ENCODE measurements at places on chromosomes 16 and 17.
A peak's percentile ranks its signal among the peaks of the same experiment; 100 is the strongest.

- no peak for DNase-seq
Measured at GRCh38 chr16:57593021-57593420, 35.4 kb upstream of the ADGRG1 start.

GRCh38 chr17:38729886-38730525 lies at the start of gene CISD3:
Gene CISD3, plus strand, starts transcription at chr17:38730341. Its CDS starts 18 bp downstream, at chr17:38730359.
- peak; percentile 80 for DNase-seq

GRCh38 chr17:77442976-77443747 lies 302.4 kb downstream of the SEC14L1 start:
- no peak for DNase-seq

GRCh38 chr17:49090878-49091594 lies 41.5 kb upstream of the B4GALNT2 start:
- peak; percentile 54 for DNase-seq

DNA sequence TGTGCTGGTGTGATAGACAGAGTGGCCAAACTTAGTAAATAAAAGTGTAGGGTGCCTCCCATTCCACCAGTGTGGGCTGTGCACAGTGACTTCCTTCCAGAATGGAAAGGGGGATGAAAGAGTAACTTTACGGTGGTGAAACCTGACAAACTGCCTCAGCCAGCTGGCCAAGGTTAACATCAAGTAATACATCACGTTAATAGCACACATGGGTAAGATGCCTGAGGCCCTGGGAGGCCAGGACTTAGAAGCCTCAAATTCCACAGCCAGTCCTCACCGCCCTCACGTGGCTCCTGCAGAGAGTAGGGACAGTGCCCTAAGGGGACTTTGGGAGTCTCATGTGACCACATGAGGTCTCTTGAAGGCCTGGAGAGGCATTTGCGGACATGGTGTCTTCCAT lies 14.1 kb downstream of the RMI2 start:
- DNase-seq, result no peak

DNA sequence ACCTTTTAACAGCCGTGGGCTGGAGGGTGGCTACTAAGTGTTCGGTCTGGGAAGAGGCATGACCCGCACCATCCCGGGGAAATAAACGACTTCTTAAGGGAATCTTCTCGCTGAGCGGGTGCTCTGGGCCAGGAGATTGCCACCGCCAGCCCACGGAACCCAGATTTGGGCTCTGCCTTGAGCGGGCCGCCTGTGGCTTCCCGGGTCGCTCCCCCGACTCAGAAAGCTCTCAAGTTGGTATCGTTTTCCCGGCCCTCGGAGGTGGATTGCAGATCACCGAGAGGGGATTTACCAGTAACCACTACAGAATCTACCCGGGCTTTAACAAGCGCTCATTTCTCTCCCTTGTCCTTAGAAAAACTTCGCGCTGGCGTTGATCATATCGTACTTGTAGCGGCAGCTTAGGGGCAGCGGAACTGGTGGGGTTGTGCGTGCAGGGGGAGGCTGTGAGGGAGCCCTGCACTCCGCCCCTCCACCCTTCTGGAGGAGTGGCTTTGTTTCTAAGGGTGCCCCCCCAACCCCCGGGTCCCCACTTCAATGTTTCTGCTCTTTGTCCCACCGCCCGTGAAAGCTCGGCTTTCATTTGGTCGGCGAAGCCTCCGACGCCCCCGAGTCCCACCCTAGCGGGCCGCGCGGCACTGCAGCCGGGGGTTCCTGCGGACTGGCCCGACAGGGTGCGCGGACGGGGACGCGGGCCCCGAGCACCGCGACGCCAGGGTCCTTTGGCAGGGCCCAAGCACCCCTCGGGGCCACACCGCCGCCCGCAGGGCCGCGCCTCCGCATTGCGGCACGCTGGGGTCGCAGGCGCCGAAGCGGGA lies 3.6 kb upstream of the CBX4 start:
- DNase-seq, result no peak

GRCh38 chr16:27428026-27428785 lies 26.2 kb downstream of the IL21R start:
- no peak for DNase-seq

GRCh38 chr17:78738278-78738677 lies 43.8 kb downstream of the CYTH1 start:
- DNase-seq, result no peak

- DNase-seq, result no peak
Measured at GRCh38 chr16:82671741-82672140, 45.0 kb downstream of the CDH13 start.

- no peak for DNase-seq
Measured at GRCh38 chr16:84842516-84843148, 22.8 kb downstream of the CRISPLD2 start.

DNA sequence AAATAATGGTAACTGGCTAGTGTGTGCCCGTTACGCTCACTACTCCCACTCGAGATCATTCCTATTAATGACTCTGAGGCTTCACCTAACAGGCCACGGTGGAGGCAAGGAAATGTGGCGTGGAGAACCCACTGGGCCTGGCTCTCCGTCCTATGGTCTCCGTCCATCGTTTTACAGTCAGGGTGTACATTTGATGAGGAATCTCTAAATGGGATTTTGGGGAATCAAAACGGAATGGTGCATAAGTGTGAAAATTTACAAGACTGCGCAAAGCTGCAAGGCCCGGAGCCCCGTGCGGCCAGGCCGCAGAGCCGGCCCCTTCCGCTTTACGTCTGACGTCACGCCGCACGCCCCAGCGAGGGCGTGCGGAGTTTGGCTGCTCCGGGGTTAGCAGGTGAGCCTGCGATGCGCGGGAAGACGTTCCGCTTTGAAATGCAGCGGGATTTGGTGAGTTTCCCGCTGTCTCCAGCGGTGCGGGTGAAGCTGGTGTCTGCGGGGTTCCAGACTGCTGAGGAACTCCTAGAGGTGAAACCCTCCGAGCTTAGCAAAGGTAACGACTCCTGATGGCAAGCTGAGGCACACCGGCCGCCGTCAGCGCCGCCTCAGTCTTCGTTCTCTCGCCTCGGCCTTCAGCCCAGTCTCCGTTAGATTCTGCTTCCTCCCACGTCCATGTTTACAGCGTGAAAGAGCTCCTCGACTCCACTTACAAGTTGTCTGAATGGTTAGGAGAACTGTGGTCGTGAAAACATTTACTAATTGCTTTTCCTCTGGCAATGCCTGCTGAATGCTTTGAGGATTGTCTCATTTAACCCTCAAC lies at the start of gene RAD51C:
RAD51C (plus strand) TSS at position 364 of the 817 bp plus-strand sequence; CDS start at position 406, 42 bp downstream.
- peak; percentile 94 for DNase-seq

DNA sequence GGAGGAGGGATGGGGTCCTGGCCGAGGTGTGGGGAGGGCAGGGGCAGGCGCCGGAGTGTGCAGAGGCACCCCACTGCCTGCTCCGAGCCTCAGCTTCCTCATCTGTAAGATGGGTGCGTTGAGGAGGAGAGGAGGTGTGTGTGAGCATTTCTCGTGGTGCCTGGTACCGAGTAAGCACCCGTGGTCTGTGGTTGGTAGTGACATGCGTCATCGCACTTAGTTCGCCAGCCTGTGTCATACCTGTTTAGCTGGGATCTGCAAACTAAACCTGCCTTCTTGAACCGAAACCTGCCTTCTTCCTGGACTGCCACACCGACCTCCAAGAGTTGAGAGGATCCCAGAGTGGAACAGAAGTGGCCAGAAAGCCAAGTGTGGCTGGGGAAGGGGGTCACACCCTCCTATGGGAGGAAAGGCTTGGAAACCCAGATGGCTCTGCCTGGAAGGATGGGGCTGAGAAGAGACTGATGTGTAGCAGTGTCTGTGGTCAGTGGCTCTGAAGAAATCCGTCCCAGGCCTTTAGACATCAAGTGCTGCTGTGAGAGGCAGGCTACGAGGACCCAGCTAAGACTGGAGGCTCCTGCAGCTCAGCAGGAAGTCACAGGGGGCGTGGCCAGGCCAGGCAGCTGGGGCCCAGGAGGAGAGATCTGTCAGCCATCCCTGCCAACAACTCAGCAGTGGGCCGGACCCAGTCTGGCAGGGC lies 162.6 kb upstream of the PLCG2 start:
- DNase-seq, result no peak

- peak; percentile 52 for DNase-seq
Measured at GRCh38 chr16:3188925-3189825, 1.2 kb downstream of the OR1F1 start.

DNA sequence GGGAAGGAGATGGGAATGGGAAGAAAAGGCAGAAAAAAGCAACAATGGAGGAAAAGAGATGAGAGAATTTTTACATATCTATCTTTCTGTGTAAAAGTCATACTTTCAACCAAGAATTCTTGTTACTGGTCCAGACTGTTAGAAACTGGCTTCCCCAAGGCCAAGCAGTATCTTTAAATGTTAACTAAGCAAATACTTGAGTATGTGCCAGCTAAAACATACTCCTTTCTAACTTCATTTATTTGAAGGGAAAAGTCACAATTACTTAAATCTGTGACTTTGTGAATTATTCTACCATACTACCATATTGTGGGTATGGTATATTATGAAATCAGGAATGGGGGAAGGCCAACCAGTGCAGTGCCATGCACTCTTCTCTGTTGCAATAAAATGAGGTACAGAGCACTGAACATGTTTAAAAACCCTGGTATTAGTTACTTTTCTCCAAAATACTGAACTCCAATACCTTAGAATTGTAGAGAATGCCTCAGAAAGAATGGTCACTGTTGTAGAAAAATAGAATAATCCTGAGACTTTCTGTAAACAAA lies 92.3 kb upstream of the C17orf78 start:
- no peak for DNase-seq

GRCh38 chr16:1740234-1740633 lies 31.1 kb downstream of the NME3 start:
- DNase-seq, result no peak

DNA sequence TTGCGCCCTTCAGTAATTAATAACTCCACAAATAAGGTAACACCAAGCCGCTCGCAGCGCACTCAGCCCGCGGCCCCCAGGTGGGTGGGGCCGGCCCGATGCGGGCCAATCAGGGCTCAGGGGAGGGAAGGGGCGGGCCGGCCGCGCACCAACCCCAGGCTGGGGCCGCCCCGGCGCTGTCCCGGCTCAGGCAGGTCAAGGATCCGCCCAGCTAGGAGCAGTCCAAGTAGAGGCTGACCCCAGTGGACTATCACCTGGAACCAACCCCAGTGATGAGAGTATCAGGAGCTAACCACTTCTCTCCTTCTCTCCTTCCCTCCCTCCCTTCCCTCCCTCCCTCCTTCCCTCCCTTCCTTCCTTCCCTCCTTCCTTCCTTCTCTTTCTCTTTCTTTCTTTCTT lies 110.8 kb downstream of the C16orf78 start:
- DNase-seq, result no peak

GRCh38 chr16:48165961-48166578 lies 10.3 kb upstream of the ABCC12 start:
- no peak for DNase-seq

GRCh38 chr16:87145181-87146176 lies 171.7 kb downstream of the C16orf95 start:
- no peak for DNase-seq

GRCh38 chr16:80517846-80518245 lies 22.9 kb upstream of the DYNLRB2 start:
- DNase-seq, result no peak

GRCh38 chr17:187130-187529 lies 5.7 kb upstream of the DOC2B start:
- DNase-seq, result peak; percentile 84

DNA sequence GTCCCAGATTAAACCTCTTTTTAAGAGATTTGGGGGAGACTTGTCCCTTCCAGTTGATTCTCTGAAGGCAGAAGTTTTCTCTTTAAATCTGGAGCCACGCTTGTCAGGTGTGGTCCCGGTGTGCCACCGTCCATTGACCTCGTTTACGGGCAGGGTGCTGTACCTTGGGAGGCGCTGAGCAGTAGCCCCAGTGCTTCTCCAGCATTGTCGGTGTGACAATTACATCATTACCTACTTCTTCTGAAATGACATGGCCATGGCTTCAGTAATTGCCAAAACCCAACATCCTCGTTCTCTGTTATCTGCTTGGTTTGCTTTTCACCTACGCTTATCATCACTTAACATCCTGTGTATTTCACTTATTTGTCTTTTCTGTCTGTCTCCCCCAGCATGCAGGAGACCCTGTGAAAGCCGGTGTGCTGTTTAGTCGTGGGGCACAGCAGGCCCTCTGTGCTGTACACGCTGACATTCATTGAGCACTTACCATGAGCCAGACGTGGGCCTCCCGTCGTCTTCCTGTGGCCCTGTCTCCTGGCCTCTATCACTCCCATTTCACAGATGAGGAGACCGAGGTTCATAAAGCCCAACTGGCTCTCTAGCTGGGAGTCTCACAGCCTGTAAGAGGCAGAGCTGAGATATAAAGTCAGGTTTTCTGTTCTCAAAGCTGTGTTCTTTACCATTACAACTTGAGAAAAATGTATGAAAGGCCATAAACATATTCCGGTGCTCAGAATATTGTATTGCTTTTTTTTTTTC lies 143.9 kb downstream of the CMIP start:
- DNase-seq, result no peak

- DNase-seq, result no peak
Measured at GRCh38 chr16:71216714-71217113, 13.8 kb downstream of the HYDIN start.

GRCh38 chr16:314351-314750 lies 31.4 kb downstream of the PDIA2 start:
- DNase-seq, result no peak

DNA sequence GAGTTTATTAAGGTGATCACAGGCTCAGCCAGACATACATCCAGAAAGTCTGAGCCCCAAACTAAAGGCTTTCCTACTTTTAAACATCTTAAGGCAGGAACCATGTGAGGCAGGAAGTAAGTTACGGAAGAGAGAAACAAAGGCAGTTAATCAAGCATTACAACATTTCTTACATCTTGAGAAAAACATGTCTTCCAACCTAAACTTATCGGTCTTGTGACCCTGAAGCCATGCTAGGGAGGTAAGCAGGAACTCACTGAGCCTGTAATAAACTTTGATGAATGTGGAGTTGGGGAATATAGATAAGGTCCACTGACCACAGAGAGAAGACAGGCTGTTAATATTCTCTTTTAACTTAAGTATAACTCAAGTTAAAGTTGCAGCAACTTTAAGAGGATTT lies 3.5 kb upstream of the ACSM3 start:
- DNase-seq, result no peak

DNA sequence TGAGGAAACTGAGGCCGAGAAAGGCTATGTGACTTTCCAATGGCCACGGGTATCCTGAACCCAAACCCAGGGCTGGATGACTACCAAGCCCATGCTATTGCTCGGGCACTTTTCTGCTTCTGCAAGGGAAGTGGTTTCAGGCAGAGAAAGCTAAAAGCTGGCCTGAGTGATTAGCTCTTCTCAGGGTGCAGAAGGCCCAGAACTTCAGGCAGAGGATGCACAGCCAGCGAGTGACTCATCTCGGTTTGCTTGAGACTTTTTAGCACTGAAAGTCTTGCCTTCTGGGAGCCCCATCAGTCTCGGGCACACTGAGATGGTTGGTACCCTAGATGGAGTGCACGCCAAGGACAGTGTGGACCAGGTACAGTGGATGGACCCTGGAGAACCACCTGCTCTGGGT lies 129.5 kb upstream of the SDK2 start:
- DNase-seq, result no peak

DNA sequence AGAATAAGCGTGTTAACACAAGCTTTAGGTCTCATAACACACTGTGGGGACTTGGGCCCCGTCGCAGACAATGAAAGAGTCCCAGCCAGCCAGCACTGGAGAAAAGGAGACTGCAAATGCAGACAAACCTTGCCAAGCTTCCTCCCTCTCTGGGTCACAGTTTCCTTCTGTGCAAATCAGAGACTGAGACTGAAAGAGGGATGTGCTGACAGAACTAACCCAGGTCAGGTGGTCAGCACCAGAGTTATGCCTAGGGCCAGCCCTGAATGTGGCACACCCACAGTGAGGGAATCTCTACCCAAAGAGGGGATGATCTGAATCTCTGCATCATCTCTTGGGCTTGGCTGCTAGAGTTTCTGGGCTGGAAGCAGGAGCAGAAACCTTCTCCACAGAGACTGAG lies 282.3 kb upstream of the CCL2 start:
- no peak for DNase-seq

All from WERI-Rb-1 (cell line).